SJCRH30 (cell line): ENCODE measurements at places on chromosomes 16 and 17. TPM values are rescaled to one million over a fixed set of nuclear protein-coding genes. Genes with fewer than 3 reads are reported as not detected.
A peak's percentile ranks its signal among the peaks of the same experiment; 100 is the strongest.

- DNase-seq = no peak
Observed at GRCh38 chr16:69490707-69491324, 66.4 kb downstream of the CYB5B start.

- no peak for DNase-seq
Observed at GRCh38 chr16:74716355-74716754, 15.7 kb upstream of the MLKL start.

GRCh38 chr17:19306160-19307111, 56.1 kb downstream of the B9D1 start:
- no peak for DNase-seq

DNA sequence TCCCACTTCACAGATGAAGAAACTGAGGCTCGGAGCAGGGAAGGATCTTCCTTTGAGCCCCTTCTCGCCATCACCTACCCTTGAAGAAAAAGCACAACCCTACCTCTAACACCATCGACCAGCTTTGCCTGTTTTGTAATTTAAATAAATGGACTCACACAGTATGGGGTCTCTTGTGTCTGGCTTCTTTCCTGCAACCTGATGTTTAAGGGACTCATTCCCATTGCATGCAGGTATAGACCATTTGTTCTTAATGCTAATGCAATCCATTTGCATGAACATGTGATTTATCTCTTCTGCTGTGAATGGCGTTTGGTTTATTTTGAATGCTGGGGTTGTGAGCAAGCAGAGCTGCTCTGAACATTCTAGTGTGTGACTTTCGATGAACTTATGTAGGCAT, 150.8 kb upstream of the FOXF1 start:
- DNase-seq = no peak

The SRP68 gene
- total RNA-seq = 58.7 and 60.0 TPM in 2 replicates

DNA sequence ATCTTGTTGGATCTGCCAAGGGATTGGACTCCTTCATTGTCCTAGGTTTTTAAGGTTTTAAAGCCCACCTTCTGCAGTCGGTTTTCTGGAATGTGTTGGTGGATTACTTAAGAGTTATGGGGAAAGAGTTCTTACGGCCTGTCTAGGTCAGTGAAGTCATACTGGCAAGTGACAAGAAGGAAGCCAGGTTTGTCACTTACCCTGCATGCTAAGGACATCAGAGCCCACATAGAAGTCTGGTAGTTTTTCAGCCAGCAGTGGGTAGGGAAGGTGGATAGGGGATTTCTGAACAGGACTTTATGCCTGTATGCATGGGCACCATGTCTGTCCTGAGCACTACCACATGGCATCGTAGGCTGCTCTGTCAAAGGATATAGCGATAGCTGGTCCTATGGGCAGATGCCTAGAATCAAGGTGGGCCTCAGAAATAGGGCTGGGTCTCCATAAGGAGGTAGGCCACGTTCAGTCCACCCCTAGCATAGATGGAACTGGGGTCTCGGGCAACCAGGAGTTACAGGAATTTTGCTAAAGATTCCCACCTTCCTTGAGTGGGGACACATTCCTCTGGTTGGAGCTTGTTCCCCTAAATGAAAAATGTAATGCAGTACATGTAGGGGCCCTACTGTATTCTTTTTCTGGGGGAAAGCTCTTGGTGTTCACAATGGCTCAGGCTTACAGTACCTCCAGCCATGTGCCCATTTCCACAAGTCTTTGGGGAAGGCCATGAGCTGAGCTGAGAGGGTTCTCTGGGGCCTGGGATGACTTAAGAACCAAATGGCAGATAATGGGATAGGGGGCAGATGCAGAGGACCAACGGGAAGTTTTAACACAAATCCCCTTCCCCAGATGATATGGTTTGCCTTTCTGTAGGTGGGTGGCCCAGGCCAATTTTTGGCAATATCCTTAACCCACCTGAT, 27.5 kb downstream of the TRPV2 start:
- peak; percentile 69 for DNase-seq

DNA sequence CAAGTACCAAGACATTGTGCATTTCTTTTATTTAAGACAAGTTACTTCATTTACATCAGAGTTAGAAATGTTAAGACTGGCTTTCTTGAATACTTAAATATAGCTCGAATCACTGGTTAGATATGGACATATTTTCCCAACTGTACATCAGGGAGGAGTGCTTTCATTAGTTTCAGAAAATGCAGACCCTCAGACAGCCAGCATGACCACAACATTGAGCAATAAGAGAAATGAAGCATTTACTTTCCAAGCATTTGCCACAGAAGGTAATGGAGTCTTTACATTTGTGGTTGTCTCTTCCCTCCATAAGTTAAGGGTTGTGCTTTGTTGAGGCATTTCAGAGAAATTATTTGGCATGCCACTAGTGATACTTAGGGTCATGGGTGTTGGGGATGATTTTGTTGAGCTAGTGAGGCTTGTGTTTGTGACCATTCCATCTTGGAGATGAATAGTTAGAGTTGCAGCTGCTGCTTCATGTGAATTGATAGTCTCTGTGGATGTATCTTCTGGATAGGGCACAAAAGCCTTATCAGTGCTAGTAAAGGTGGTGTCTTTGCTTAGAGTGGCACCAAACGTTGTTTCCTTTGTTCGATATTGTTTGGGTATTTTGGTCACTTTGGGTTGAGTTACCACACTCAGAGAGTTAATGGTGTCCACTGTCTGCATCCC, 2.1 kb downstream of the OMG start:
- no peak for DNase-seq

The G6PC1 gene
- total RNA-seq = not detected in 2 replicates

GRCh38 chr17:50153650-50154575, 3.4 kb upstream of the PPP1R9B start:
- peak; percentile 43 for DNase-seq
